ENCODE measurements at places on chromosomes 7 and 10.
A peak's percentile ranks its signal among the peaks of the same experiment; 100 is the strongest.

DNA sequence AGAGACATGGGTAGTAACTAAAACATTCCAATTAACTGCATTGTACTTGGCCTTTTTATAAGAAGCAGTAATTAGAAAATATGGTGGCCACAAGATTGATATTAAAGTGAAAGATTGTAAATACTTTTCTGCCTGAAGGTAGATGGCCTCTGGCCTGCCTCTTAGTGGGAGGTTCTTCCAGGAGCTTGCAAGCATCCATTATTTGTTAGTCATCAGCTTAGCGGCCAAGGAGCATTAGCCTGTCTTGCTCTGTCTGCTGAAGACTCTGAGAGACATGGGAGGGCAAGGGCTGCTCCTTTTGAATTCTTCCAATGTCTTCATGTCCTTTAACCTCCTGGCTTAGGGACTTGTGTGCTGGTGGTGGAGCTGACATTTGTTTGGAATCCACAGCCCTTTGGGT is 80.4 kb downstream of the TCF7L2 start:
- no peak for DNase-seq

- no peak for DNase-seq
Observed at GRCh38 chr10:119849031-119849789, 23.4 kb downstream of the MCMBP start.

GRCh38 chr7:45269192-45269591 is 111.6 kb downstream of the RAMP3 start:
- no peak for DNase-seq

DNA sequence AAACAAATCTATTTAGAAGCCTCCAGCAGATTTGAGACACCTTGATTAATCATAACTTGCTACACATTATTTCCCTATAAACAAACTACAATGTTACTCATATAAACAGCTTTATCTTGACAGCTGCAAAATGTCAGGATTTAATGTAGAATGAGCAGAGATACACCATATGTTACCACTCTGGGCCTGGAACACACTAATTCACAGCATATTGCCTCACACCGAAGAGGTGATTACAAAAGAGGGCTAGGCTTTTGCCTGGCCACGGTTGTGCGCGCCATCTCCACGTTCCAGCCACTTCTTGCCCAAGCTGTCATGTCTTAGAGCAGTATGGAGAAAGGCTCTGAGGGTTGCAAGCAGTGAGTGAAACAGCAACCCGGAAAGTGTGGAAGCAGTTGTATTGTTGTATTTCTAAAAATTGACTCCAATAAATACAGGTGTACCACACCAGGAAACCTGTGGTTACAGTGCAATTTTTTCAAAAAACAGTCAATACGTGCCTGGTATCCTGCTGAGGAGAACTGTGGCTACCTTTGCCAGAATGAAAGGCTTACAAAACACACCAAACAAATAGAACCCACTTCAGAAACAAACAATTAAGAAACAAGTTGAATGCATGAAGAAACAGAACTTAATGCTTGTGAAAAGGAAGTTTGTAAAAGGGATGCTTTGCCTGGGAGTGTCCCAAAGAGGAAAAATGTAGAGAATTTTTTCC is 498.1 kb downstream of the PLXNA4 start:
- peak; percentile 94 for DNase-seq

- no peak for DNase-seq
Observed at GRCh38 chr10:60896033-60896432, 48.0 kb downstream of the RHOBTB1 start.

DNA sequence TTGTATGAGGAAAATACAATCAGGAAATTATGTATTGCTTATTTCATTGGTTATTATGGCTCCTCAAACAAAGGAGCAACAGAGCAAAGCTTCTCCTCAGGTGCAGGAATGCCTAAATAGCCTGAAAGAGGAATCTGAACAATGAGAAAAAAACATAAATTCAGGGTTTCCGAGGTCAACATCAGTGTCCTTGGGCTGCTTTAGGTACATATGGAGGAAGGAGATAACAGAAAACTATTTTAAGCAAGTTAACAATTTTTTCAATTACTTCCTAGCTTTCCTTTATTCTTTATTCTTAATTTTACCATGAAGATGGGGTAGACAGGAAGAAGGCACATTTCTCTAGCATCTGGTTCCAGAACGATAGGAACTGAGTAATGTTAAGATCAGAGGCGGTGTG is 14.0 kb downstream of the SLC16A9 start:
- DNase-seq: no peak

DNA sequence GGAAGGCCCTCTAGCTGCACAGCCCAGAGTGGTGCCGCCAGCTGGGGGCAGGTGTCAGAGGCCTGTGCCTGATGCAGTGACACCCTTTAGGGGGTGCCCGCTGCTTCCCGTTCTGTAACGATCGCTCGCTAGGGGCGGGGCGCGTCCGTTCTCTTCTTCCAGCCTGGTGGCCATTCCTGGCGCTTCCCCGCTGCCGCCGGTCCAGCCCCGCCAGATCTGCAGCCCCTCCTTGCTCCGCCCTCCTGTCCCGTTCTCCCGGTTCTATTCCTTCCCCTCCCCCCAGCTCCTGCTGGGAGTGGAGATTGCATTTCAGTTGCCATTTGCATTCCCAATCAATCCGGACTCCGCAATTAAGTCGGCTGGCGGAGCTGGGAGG is 39.2 kb downstream of the AGAP3 start:
- DNase-seq: no peak

GRCh38 chr10:35585903-35586535 is 19.1 kb upstream of the GJD4 start:
- no peak for DNase-seq

GRCh38 chr10:13440185-13441061 is 88.4 kb downstream of the BEND7 start:
- DNase-seq: peak; percentile 29

DNA sequence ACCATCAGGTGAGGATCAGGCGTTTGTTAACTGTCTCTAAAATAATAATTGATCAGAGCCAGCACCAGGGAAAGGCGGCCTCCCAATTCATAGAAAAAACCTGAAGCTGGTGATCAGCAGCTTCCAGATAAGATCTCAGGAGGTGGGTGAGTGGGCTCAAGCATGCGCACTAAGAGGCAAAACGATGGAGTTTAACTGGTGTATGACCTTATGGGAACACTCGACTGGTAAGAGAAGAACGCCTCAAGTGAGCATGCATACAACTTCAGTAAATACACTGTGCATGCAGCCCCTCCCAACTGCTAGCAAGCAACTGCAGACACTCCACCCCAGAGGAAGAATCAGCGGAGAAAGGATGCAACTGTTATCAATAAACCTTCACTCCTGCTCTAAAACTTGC is 18.1 kb downstream of the RAPGEF5 start:
- DNase-seq: no peak

DNA sequence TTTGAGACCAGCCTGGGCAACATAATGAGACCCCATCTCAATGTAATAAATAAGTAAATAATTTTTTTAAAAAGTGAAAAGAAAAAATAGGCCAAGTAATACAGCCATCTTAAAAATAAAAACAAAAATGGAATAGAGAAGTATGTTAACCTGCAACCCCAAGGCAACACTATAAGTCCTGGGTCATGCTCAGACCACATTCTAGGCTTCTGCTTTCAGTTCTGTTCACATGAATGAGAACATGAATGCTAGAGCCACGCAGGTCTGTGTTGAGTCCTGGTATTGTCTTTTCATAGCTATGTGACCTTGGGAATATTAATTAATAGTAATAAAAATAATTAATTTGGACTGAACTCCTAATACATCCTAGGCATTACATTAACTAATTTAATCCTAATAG is 284.0 kb downstream of the AUTS2 start:
- no peak for DNase-seq

- no peak for DNase-seq
Observed at GRCh38 chr10:11150879-11151415, 133.3 kb downstream of the CELF2 start.

DNA sequence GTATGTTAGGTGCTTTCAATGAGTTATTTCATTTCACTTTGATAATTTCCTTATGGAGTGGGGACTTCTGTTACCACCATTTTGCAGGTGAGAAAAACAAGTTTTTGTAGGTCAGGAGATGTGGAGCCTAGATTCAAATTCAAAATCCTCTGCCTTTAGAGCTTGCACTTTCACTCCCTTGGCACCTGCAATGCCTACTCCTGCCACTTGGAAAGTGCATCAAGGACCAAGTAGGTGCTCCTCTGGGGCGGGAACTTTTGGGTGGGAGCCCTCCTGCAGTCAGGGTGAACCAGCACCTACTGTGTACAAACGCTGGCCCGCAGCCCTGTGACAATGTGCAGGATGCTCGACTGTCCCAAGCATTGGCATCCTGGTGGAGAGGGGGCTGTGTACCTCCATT is 199.0 kb downstream of the EMX2 start:
- DNase-seq: no peak

- no peak for DNase-seq
Observed at GRCh38 chr7:113414401-113415035, 296.2 kb upstream of the SMIM30 start.

- no peak for DNase-seq
Observed at GRCh38 chr10:46309511-46310142, 22.8 kb downstream of the ANTXRL start.

DNA sequence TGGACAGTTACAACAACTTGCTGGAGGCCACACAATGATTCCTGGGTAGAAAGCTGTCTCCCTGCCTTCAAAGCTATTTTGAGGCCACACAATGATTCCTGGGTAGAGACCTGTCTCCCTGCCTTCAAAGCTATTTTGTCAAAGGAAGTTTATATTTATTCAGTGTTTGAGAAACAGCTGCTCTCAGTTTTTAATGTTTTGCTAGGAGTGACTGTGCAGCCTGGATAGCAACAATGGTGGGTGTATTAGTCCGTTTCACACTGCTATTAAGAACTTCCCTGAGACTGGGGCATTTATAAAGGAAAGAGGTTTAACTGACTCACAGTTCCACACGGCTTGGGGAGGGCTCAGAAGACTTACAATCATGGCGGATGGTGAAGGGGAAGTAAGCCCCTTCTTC is 3.9 kb upstream of the SGPL1 start:
- DNase-seq: no peak

DNA sequence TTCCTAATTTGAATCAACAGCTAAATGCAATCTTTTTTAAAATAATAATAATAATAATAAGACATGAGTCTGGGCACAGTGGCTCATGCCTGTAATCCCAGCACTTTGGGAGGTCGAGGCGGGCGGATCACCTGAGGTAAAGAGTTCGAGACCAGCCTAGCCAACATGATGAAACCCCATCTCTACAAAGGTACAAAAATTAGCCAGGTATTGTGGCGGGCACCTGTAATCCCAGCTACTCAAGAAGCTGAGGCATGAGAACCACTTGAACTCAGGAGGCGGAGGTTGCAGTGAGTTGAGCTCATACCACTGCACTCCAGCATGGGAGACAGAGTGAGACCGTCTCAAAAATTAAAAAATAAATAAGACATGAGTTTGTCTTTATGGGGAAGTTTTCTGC is 3.9 kb downstream of the DIP2C start:
- no peak for DNase-seq

GRCh38 chr7:131238347-131238931 is 89.2 kb upstream of the MKLN1 start:
- no peak for DNase-seq

DNA sequence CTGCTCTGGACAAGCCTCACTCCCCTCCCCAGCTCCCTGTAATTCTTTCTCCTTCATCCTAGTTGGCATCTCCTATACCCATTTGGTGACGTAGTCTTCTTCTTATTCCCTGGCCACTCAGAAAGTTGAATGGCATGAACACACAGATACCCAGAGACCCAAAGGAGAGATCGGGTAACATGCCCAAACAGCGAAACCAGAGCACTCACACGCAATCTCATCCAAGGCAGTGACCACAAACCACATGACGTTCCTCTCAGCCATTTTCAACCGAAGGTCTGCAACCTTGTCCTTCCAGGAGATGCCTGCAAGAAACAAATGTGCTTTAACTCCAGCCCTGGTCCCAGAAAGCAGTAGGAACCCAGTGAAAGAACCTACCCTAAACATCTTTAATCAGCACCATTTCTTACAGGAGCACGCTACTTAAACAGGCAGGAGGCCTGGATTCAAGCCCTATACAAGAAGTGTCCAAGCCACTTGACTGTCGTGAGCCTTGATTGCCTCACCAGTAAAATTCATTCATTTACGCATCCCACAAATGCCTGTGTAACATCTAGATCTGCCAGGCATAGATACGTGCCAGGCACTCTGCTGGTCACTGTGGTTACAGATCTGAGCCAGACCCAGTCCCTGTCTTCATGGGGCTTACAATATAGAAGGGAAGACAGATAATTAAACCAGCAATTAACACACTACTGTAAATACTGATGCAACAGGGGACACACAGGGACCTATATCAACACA is 37.1 kb downstream of the XPNPEP1 start:
- no peak for DNase-seq

- DNase-seq: no peak
Observed at GRCh38 chr10:62584731-62585130, 210.6 kb downstream of the ZNF365 start.

- no peak for DNase-seq
Observed at GRCh38 chr7:31761646-31762045, 74.6 kb downstream of the PPP1R17 start.

DNA sequence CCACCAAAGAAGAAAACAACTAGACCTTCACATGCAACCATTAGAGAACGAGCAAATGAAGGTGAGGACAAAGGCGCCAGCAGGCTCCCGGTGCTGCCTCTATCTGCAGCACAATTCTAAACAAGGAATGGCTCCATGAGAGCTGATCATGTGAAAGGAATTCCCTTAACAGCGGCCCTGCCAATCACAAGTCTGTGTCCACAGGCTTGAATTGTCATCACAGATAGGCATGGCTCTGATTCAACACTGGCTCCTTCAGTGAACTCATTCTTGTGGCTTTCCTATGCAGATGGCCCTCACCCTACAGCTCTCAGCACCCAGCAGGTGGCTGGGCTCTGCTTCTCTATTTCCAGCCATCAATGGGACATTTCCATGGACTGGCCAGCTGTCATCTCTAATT is 36.2 kb downstream of the LAMB1 start:
- peak; percentile 85 for DNase-seq

DNA sequence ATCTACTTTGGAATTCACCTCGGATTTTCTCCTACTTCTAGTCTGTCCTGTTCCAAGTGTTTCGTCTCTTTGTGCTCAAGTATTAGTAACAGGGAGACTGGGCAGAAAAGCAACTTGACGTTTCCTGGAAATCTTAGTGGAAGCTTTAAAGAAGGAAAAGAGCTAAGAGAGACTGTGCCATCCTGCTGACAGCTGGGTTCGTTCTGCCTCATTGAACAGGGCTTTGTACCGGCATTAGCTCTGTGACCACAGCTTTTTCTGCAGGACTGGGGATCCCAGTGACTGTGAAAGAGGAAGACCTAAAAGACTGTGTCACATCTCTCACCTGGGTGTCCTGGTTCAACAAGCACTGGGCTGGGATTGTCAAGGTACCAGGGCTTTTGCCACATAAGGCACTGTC is 70.8 kb upstream of the CDCA7L start:
- no peak for DNase-seq

- DNase-seq: no peak
Observed at GRCh38 chr7:2032876-2033407, 199.8 kb downstream of the MAD1L1 start.

GRCh38 chr10:102310361-102311024 is 65.2 kb downstream of the GBF1 start:
- DNase-seq: no peak

GRCh38 chr10:124367936-124368335 is 50.8 kb downstream of the OAT start:
- DNase-seq: no peak

- no peak for DNase-seq
Observed at GRCh38 chr7:4169455-4169854, 512.6 kb upstream of the FOXK1 start.

Data from NCI-H1694 treated with DMSO at 0.1 percent for 48 hours (cell line).